ENCODE measurements at places on chromosomes 1 and 21.
A peak's percentile ranks its signal among the peaks of the same experiment; 100 is the strongest.

GRCh38 chr21:27047658-27048314 lies 80.9 kb upstream of the ADAMTS5 start:
- peak; percentile 43 for DNase-seq

DNA sequence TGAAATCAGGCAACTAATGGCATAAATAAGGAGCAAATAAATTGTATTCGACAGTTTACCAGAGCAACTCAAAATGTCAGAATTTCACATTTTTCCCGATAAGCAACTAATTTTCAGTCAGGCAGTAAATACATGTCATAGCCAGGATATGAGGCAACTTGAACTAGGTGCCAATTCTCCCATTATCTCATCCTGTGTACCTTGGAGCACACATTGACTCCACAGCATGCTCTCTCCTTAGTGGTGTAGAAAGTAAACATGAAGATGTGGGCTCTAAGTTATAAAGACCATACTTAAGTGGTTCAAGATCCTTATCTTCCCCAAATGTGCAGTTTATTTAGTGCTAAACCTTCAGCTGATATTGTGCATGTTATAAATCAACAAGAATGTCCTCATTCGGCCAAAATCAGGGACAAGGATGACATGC lies 197.8 kb downstream of the VAV3 start:
- no peak for DNase-seq

- no peak for DNase-seq
These were observed 101.6 kb downstream of the GABPA start for GRCh38 chr21:25836396-25836795.

- no peak for DNase-seq
These were observed 42.4 kb downstream of the SLC66A1 start for GRCh38 chr1:19354531-19354981.

DNA sequence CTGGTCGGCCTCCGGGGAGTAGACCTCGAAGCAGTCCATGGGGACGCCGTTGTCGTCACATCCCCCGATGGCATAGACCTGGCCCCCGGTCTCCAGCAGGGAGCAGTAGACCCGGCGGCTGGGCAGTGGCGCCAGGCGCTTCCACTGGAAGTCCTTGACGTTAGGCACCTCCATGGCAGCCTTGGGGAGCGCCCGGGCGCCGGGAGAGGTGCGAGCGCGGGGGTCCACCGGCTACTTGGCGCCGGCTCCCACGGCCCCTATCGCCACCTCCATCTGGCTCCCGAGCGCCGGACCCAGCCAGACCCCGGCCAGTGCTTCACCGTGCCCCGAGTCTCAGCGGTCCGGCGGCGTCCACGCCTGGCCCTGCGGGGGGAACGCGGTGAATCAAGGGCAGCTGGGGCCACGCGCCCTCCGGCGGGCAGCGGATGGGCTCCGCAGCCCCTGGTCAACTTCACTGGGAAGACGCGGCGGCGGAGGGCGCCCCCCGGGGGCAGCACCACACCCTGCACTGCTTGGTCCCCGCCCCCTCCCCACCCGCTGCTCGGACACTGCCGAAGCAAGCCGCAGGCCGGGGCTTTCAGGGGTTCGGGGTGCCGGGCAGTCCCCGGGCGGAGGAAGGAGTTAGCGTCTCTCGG lies 13.2 kb downstream of the KLHDC8A start:
- DNase-seq = no peak

GRCh38 chr1:94039514-94039870 lies 81.5 kb downstream of the ABCA4 start:
- DNase-seq = peak; percentile 77

- DNase-seq = no peak
These were observed 321.3 kb upstream of the USP24 start for GRCh38 chr1:55536545-55536865.

DNA sequence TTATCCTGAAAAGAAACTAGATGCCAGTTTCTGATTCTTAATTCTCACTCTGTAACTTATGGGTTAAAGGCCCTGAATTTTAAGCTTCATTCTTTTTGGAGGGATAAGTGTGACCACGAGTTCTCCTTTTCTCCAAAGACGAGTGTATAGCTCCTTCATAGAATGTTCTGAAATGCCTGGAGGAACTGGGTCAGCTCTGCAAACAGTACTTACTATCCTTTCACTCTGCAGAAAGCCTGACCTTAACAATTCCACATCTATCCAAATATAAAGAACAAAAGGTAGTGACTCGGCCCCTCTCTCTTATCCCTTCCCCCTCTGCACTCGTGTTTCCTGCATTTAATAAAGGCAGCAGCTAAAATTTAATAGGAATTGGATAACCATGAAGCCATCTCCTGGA lies 150.5 kb downstream of the LYPLAL1 start:
- no peak for DNase-seq

- no peak for DNase-seq
These were observed 43.2 kb downstream of the MRPS6 start for GRCh38 chr21:34116569-34116968.

- peak; percentile 14 for DNase-seq
These were observed 2.2 kb upstream of the HFM1 start for GRCh38 chr1:91406773-91407389.

GRCh38 chr1:26053718-26054560 lies 8.0 kb upstream of the SLC30A2 start:
- DNase-seq = no peak

GRCh38 chr1:187034501-187034900 lies 205.8 kb downstream of the PLA2G4A start:
- no peak for DNase-seq

DNA sequence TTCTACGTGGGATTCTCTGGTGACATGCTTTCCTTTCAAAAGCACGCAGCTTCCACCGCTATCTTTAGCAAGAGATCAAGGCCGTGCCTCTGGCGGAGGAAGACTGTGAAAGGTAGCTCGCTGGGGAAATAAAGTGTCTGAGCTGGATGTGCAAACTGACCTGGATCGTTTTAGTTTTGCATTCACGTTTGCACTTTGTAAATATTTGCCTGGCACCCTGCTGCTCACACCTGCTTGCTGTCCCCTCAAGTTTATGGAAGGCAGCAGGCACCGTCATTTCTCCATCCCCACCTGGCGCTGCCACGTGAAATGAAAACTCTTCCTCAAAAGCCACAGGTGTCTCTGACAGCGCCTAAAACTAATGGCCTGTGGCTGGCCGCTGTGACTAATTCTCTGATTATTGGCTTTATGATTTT lies 44.0 kb upstream of the TARDBP start:
- peak; percentile 3 for DNase-seq

GRCh38 chr1:12333036-12333785 lies 103.4 kb downstream of the VPS13D start:
- DNase-seq = no peak

GRCh38 chr1:160474392-160475242 lies 48.4 kb downstream of the SLAMF6 start:
- no peak for DNase-seq

GRCh38 chr21:26815197-26815596 lies 30.0 kb downstream of the ADAMTS1 start:
- DNase-seq = no peak

Measured in iris pigment epithelial cell (primary cell).